ENCODE measurements at places on chromosomes 12 and 14.
A peak's percentile ranks its signal among the peaks of the same experiment; 100 is the strongest.

DNA sequence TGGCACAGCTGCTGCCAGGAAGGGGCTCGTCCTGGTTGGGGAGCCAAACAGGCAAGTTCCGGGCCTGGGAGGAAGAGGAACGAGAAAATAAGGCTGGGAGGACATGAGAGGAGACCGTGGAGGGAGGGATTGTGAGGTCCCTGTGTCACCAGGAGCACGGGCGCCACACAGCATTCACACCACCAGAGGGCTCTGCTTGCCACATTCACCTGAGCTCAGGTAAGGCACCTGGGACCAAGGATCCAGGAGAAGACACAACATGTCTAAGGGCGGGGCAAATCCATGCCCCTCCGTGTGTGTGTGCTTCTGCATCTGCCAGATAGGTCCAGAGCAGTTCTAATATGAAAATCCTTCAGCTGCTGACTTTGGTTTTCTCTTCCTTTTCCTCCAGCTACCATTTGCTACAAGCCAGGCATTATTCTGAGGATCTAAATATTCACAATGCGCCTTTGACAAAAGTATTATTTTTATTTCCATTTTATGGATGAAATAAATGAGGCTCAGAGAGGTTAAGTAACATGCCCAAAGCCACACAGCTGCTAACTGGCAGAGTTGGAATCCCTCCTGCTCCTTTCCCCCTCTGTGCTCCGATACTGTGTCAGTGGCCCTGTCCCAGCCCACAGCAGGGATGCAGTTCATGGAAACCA is 14.6 kb downstream of the RAPGEF3 start:
- DNase-seq, result peak; percentile 83

GRCh38 chr12:14845350-14845750 is 2.0 kb upstream of the ART4 start:
- peak; percentile 62 for DNase-seq

- DNase-seq, result no peak
Observed at GRCh38 chr14:103735815-103736545, 20.4 kb downstream of the ZFYVE21 start.

- no peak for DNase-seq
Observed at GRCh38 chr12:62767946-62768345, 167.0 kb downstream of the PPM1H start.

DNA sequence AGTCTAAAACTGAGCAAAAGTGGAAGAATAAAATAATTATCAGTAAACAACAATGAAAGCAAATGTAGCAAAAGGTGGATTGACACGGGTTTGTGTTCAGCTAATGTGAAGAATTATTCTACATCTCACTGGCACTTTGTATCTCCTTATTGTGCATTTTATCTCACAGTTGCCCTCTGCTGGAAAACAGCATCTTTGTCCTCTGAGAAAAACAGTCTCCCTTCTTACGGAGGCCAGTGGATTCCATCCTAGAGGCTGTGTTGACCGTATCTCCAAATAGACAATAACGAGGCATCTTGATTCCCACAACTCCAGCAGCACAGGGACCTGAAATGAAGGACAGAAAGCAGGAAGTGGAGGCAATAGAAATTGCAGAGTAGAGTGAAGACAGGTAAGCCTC is 51.3 kb upstream of the PLBD1 start:
- DNase-seq, result no peak

DNA sequence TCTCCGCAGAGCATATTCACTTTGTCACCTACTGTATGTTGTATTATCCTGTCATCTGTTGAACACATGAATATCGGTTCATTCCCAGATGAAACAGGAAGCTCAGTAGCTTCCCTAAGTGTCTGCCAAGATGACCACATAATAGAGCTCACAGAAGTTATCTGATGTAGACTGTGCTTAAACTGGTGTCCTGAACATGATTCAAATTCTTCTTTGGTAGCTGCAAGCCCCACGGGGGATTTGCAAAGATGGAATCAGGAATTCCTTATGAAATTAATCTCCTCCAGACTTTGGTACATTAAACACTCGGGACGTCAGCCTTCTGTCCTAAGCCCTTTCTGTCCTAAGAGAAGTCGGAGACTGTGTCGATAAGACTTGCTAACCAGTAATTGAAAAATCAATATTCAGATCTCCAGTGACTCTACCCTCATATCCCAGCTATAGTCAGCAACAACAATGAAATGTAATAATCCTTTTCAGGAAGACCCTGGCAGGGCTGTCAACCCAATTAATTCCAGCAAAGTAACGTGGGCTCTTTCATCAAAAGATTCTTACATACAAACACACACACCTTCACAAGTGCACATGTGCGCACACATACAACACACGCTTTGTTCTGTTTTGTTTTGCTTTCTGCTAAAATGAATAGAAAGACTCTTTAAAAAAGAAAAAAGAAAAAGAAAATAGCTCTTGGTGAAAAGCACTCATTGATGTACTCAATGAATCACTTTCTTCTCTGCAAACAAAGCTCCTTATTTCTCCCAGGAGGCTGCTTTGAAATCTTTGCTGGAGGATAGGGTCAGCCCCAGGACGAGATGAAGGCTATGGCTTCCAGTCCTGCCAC is 127.2 kb downstream of the RIMBP2 start:
- DNase-seq, result no peak

DNA sequence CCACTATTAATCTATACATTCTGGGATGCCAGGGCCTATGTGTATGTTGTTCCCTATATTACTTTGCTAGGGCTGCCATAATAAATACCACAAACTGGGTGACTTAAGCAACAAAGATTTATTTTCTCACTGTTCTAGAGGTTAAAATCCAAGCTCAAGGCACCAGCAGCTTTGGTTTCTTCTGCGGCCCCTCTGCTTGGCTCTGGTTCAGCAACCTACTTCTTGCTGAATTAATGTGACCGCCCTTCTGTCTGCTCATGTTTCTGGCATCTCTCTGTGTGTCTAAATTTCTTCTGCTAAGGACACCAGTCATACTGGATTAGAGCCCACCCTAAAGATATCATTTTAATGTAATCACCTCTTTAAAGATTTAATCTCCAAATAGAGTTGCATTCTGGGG is 84.7 kb downstream of the ZNF664 start:
- DNase-seq, result no peak

DNA sequence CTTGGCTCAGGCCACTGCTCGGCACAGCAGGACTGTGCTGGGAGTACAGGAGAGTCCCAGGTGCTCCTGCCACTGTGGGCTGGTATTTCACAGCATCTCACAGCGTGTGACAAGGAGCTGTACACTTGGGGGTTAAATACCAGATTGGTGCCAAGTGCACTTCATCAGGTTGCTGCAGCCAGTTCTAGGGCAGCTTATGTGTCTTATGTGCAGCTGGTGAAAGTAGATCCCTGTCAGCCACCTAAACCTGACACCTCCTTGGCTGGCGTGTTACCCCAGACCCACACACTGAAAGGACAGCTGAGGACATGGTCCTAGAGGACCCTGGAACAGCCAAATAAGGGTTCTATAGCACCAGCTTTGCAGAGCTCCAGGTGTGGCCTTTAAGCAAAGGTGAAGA is 18.9 kb downstream of the PLEKHH1 start:
- no peak for DNase-seq

- no peak for DNase-seq
Observed at GRCh38 chr14:34094384-34094783, 143.5 kb upstream of the EGLN3 start.

- DNase-seq, result no peak
Observed at GRCh38 chr14:50785457-50786063, 45.4 kb downstream of the NIN start.

DNA sequence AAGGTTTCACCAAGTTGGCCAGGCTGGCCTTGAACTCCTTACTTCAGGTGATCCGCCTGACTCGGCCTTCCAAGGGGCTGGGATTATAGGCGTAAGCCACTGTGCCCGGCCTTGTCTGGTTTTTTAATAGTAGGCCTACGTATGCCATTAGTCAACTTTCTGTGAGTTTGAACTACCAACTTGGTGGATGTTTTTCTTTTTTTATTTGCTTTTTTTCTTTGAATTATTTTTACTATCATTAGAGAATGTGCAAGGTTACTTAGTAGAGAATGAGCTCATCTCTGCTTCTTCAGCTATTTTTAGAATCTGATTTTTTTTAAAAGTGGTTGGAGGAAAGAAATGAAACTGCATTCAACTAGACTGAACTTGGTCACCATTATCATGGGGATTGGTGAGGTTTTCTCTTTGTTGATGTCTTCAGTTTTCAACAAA is 51.4 kb downstream of the HMGA2 start:
- no peak for DNase-seq

- no peak for DNase-seq
Observed at GRCh38 chr12:100871195-100871734, 76.7 kb downstream of the ANO4 start.

GRCh38 chr12:52871291-52872039 is 22.7 kb upstream of the KRT78 start:
- no peak for DNase-seq

- no peak for DNase-seq
Observed at GRCh38 chr12:51686727-51687126, 95.7 kb downstream of the SCN8A start.

DNA sequence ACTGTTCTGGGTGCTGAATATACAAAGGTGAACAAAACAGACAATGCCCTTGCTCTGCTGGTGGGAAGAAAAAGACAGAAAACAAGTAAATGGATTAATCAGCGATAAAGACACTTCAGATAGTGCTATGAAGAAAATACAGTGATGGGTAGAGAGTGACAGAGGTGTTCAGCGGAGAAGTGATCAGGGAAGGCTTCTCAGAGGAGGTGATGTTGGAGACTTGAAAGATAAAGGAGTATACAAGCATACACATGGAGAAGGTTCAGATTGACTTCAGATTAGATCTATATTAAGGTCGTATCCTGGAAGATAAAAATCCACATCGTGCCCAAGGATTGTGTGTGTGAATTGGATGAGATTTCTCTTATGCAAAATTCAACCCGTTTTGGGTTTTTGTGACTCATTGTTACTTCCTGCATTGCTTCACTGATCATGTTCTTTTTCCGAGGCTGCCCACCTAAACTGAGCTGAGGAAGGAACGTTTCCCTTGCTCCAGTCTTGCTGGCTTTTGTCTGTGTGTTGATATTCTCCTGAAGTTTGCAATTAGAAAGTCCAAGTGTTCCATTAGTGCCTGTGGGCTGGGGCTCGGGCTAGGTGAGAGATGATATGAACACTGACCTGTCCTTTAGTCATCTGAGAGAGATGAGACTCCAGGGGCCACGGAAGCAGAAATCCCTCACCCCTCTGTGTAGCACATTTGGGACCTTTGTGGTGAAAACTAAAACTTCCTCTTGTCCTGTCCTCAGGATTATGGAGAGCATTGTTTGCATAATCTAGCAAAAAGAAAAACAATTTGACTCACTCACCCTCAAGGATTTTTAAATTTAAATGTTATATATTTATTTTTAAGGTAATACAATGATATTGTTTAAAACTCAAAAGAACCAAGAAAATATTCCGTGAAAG is 27.6 kb downstream of the PLXNC1 start:
- no peak for DNase-seq

DNA sequence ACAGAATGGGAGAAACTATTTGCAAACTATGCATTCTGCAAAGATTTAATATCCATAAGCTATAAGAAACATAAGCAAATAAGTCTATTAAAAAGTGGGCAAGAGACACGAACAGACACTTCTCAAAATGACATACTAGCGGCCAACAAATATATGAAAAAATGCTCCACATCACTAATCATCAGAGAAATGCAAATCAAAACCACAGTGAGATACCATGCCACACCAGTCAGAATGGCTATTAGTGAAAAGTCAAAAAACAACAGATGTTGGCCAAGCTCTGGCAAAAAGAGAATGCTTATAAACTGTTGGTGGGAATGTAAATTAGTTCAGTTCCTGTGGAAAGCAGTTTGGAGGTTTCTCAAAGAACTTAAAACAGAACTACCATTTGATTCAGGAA is 121.3 kb downstream of the KCNMB4 start:
- no peak for DNase-seq

- DNase-seq, result no peak
Observed at GRCh38 chr14:101604228-101604934, 43.1 kb downstream of the DIO3 start.

DNA sequence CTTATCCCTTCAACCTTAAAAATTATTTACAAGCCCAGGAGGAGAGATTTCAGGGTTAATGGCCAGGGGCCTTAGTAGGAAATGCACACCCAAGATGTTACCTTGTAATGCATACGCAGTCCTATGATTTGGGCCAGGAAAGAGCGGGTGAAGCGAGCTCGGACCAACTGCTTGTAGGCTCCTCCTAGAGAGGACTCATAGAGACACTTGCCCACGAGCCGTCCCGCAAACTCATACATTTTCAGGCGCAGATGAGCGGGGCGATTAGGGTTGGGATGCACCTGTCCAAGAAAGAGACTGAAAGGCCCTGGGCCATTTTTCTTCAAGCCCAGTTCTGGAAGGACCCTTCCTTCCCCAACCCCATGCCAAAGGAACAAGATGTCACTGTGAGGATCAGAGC is 43.0 kb downstream of the AREL1 start:
- DNase-seq, result no peak

GRCh38 chr14:28678887-28679286 is 87.7 kb upstream of the FOXG1 start:
- DNase-seq, result no peak

DNA sequence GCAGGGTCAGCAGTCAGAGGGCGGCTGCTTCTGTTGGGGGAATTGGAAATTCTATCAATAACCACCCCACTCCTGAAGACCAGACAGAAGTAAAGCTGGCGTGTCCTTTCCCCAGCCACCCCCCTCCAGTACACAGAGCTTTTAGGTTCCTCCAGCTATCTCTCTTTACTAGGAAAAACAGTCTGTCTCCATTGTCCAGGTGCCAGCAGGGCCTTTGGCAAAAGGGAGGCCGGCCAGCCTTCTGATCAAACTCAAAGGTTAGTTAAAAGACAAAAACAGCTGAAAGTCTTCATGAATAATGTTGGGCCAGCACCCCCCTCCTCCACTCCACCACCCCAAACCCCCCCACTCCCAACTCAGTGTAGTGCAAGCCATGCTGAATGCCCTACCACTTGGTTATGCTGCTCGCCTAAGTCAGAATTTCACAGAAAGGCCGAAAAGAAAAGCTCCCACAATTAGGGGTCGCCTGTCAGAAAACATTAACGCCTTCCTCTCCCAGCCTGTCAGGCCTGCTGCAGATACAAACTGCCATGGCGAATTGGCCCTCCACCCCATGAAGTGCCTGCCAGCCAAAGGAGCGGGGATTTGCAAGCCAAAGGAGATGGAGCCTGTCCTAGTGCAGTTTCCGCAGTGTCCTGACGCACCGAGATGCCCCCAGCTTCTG is 8.9 kb downstream of the ASCL1 start:
- DNase-seq, result no peak

GRCh38 chr14:58584383-58584782 is 53.4 kb upstream of the DACT1 start:
- no peak for DNase-seq

GRCh38 chr14:96203635-96204034 is 1.0 kb upstream of the BDKRB2 start:
- no peak for DNase-seq

GRCh38 chr12:52379536-52379935 is 5.9 kb downstream of the KRT84 start:
- no peak for DNase-seq
